ENCODE measurements at places on chromosomes 1 and 21.

GRCh38 chr1:153113416-153113815, at the start of gene SPRR2F:
SPRR2F (minus strand) TSS chr1:153113516; CDS start chr1:153112733, 783 bp downstream.
- DNase-seq: no peak

DNA sequence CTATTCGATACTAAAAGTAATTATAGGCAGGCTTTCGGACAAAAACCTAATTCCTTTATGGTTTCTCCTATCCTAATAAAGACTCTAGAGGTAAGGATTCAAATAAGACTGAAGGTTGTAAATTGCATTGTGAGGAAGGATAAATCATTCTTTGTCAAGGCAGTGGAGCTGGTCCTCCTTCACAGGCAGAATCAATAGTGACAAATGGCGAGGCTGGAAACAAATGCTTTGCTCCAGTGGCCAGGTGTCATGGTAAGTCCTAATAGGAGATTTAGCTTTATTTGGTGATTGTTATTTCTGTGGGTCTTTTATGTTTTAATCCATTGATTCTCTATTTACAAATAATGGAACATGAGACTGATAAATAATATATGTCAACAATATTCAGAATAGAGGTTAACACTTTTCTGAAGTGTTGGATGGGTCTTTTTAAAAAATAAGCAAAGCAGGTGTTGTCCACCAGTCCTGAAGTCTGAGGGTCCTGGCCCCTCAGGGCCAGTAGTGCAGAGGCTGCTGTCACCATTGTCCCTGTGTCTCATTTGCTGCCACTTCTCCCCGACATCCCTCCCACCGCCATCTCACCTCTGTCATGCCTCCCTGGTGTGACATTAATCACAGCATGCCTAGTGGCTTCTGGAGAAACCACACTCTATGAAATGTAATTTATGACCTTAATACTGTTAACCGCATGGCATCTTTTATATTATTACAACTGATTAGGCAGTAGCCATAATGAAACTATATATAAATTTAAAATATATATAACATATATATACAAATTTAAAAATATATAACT, 120.9 kb upstream of the MAGI3 start:
- DNase-seq: no peak

GRCh38 chr1:4468386-4468785, 186.0 kb upstream of the AJAP1 start:
- no peak for DNase-seq

DNA sequence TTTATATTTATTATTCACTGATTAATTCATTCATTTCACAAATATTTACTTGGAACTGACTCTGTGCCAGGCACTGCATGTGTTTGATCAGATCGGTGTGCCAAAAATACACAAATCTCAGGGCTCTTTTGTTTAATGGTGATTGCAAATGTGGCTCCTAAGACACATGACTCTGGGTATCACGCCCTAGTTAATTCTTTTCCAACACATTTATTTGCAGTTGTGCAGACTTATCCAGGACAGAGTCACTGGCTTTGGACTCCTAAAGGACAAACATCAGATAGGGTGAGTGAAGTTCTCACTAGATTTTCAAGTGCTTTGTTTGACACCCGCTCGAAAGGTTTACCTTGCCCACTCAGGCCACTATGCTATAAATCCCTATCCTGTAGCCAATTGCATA, 335.5 kb downstream of the BARHL2 start:
- no peak for DNase-seq

- no peak for DNase-seq
Observed at GRCh38 chr1:22876359-22877111, 96.1 kb downstream of the LACTBL1 start.

DNA sequence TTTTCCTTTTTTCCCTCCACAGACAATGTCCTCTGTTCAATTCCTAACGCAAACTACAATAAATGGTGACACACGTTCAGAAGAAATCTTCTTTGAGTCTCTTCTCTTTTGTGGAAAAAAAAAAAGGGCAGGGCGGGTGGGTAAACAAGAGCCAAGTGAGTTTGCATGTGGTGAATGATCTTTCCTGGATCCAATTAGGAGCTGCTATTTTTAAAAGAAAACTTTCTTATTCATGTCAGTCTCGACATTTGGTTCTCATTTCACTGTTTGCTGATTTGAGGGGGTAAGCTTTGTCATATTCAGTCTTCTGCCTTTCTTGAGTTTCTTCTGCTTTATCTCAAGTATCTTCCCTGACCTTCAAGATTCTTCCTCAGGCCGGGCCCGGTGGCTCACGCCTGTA, 29.2 kb upstream of the KIF1B start:
- no peak for DNase-seq

DNA sequence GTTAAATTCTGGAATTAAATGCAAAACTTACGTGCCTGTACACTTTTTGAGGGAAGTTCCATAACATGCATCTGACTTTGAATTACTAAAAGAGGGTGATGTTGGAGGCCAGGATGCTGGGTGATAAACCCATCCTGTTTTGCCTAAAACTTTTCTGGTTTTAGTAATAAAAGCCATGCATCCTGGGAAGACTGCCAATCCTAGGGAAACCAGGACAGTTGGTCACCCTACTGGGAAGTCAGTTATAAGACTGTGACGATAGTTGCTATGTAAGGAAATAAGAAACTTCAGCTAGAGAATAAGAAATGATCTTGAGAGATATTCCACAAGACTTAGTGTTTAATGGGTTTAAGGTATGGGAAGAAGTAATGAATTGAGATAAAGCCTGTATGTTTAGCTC, 336.6 kb upstream of the LYPLAL1 start:
- no peak for DNase-seq

- DNase-seq: no peak
Observed at GRCh38 chr1:165897326-165898303, 70.2 kb downstream of the UCK2 start.

DNA sequence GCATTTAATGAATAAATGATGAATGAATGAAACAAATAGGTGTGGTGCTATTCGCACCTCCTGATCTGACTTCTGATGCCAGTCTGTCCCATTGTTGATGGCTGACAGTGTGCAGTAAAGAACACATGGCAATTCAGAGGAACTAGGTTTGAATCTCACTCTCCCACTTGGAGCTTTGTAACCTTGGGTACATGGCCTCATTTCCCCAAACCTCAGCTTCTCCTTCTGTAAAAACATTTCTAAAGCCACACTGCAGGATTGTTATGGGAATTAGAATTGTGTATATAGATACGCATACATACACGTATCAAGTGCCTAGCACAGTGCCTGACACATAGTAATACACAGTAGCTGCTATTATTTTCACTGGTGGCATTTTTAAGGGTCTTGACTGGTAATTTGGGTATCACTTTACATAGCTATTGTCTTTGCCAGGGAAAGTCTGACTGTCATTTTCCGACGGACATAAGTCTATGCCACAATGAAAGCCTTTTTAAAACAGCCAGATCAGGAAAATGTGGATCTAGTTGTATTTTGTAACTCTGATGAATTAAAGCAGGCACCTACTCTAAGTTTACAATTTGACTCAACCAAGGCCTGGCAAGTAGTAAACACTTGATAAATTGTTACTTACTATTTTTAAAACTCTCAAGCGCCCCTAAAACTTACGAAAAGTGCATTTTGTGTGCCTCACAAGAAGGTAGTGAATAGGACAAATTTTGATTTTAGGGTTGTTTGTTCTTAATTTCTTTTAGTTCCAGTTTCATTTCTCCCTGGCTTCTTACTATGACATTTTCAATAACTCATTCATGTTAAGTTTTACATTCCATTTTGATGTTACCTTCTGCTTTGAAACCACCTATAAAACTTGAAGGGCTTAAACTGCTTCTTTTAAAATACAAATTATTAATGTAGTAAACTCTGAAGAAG, 164.4 kb downstream of the SDCCAG8 start:
- no peak for DNase-seq

- DNase-seq: no peak
Observed at GRCh38 chr1:223620297-223620897, 45.1 kb downstream of the CAPN8 start.

- no peak for DNase-seq
Observed at GRCh38 chr21:21547368-21547953, 549.3 kb downstream of the NCAM2 start.

- DNase-seq: no peak
Observed at GRCh38 chr1:152049291-152050083, 12.7 kb upstream of the S100A11 start.

DNA sequence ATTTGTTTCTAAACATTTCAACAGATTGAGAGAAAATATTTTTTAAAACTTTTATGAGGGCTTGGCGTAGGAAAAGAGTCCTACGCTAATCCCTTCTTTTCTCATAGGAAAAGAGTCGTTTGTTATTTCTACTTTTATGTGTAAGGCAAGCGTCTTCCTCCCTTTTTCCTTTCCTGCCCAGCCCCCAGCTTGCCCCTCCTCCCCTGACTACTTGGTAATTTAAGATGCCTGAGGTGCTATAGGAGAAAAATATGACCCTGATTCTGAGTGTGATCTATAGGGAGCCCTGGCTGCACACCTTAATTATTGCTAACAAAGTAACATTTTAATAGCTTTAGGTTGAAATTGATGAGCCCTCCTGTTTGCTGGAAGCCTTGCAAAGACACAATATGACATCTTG, 373.6 kb downstream of the PBX1 start:
- no peak for DNase-seq

- no peak for DNase-seq
Observed at GRCh38 chr1:157004327-157004726, 41.2 kb downstream of the ARHGEF11 start.

DNA sequence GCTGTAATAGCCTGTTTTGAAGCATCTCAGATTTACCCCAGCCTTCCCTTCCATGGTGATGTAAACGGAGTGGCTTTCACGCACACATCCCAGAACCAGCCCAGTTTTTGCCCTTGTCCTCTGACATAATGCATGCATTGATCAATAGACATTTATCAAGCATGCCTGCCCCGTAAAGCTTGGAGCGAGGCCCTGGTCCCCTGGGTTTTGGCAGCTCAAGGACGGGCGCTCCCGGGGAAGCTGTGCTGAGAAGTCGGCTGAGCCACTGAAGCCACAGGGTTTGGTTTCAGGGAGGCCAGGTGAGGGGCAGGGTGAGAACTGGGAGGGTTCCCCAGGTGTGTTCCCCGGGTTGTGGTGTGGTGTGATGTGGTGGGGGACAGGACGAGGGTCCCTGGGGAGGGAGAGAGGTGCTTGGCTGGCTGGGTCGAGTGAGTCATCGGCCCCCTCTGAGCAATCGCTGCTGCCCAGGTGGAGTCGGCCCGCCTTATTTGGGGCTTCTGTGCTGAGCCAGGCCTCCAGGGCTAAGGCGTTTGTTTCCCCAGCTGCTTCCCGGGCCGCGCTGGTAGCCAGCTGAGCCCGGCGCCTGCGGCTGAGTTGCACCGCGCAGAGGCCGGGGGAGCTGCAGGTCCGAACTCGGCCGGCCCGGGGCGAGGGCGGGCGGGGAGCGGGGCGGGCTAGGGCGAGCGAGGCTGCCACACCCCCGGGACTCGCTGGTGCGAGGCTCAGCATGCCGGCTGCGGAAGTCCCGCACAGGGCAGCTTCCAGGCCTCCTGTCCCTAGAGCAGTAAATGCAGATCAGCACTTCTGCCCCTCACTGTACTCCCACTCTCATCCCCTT, 23.6 kb downstream of the ATP2B4 start:
- no peak for DNase-seq

DNA sequence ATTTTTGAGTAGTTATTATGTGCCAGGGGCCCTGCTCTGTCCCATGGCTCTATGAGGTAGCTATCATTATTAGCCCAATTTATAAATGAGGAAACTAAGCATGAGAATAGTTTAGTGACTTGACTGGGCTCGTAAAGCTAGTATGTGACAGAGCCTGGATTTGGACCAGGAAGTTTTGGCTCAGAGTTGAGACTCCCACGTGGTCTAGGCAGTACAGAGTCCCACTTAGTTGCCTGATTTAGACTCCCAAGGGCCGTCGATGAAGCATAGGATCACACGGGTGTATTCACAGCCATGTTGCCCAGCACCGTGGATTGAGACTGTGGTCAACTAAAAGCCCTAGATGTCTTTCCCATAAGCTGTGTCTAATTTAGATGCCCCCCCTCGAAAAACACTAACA, 81.7 kb downstream of the DDX20 start:
- DNase-seq: no peak

GRCh38 chr21:30479259-30479658, 908 bp downstream of the KRTAP19-1 start:
- peak; percentile 49 for DNase-seq

DNA sequence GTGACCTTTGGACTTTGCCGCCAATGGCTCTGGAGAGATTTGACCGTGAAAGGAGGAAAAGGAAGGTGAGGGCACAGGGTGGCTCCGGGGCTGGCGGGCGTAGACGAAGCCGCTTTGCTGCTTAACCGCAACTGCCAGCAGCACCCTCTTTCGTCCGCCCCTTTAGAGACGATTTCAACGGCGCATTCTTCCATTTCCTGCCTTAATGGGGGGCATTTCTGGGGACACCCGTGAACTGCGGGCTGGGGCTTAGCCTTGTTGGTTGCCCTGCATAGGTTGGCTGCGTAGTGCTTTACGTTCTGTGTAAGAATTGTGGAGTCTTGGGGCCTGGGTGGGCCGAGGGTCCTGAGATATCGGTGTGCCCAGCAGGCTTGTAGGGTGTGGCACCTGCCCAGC, 6.7 kb upstream of the NPHP4 start:
- DNase-seq: no peak

GRCh38 chr1:76601465-76601864, 265.8 kb upstream of the ST6GALNAC5 start:
- no peak for DNase-seq

- DNase-seq: no peak
Observed at GRCh38 chr1:152182431-152182830, 23.4 kb upstream of the RPTN start.

GRCh38 chr1:218297867-218298266, 12.8 kb downstream of the RRP15 start:
- DNase-seq: no peak
